Type B pancreatic cell (in vitro differentiated cells): ENCODE measurements at places on chromosomes 2 and 18.

DNA sequence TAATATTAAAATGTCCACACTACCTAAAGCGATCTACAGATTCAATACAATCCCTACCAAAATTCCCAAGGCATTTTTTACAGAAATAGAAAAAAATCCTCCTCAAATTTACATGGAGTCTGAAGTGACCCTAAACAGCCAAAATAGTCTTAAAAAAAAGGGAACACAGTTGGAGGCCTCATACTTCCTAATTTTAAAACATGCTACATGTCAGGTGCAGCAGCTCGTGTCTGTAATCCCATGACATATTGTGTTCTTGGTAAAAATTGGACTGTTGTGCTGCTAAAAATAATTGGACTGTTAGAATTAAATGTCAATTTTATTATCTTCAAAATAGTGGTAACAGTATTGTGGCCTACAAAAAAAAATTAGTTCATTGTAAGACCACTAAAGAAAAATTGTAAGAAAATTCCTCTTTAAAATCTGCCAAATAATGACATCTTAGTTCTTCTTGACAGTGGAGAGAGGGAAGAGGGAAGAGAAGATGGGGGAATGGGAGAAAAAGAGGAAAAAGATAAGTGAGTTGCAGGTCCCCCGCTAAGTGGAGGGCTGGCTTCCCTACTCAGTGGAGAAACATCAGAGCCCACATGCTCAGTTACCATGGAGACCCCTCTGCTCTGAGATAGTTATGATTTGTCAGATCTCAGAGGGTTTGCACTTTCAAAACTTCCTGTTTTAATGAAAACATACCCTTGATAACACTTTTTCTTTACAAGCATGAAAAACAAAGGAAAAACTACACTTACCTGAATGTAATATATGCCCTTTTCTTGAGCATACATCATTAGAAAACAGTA lies 46.5 kb downstream of the UNC50 start:
- DNase-seq = no peak

GRCh38 chr2:220555961-220556630 lies 928.7 kb downstream of the SLC4A3 start:
- no peak for DNase-seq

DNA sequence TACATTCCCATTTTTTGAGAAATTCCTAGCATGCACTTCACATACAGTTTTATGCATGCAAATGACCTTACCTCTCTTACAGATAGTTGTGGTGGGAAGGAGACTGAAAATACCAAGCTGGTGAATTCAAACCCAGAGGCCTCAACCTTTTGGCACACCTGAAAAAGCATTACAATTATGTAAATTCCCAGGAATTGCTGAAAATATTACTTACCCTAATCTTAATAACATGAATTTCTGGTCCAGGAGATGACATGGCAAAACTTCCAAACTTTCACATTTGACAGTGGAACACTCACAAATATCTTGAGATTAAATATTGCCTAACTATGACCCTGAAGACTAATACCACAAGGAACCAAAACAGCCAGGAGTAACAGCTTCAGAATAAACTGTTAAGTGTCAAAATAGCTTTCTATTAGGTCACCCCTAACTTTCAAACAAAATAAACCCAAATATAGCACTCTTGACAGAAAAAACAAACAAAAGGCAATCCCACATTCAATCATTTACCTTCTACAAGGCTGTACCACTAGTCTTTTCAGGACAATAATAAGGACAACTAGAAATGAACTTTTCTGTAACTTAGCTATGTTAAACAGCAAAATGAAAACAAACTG lies 10.9 kb upstream of the PEX13 start:
- DNase-seq = no peak

DNA sequence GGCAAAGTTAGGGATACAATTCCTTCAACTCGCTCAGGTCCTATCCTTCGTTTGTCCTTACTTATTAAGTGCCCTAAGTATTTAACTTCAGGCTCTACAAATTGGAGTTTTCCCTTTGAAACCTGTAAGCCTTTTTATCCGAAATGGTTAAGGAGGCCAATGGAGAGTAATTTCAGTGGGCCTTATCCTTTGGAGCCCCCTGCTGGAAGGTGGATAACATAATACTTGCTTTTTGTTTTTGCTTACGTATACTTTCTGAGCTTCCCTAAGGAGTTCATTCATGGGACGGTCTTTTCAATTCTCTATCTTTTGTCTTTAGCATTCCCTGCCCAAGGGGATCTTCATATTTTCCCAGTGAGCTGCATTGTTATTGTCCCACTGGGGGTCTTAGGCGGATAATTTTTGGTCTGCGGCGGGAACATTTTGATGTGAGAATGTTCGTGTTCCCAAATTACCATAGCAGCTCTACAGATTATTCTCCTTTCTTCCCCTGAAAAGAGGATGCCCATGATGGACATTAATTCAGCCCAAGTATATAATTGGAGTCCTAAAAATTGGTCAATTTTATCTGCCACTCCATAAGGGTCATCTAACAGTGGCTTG lies 34.4 kb upstream of the TRAPPC8 start:
- DNase-seq = no peak
